ENCODE measurements at places on chromosomes 3 and 15.

GRCh38 chr3:111314181-111314873 lies 227.7 kb upstream of the CD96 start:
- no peak for DNase-seq

GRCh38 chr3:183871541-183871940 lies 13.1 kb downstream of the PARL start:
- DNase-seq, result no peak

GRCh38 chr15:36401586-36401966 lies 177.8 kb upstream of the CDIN1 start:
- DNase-seq, result no peak

GRCh38 chr3:165056510-165056909 lies 21.8 kb downstream of the SI start:
- DNase-seq, result no peak

GRCh38 chr3:31968369-31968926 lies 12.6 kb downstream of the OSBPL10 start:
- DNase-seq, result no peak

- no peak for DNase-seq
These were observed 130.8 kb downstream of the LSAMP start for GRCh38 chr3:116314476-116314875.

- no peak for DNase-seq
These were observed 9.9 kb downstream of the FOXL2 start for GRCh38 chr3:138936741-138937689.

- DNase-seq, result no peak
These were observed 2.5 kb downstream of the MOBP start for GRCh38 chr3:39469945-39470344.

DNA sequence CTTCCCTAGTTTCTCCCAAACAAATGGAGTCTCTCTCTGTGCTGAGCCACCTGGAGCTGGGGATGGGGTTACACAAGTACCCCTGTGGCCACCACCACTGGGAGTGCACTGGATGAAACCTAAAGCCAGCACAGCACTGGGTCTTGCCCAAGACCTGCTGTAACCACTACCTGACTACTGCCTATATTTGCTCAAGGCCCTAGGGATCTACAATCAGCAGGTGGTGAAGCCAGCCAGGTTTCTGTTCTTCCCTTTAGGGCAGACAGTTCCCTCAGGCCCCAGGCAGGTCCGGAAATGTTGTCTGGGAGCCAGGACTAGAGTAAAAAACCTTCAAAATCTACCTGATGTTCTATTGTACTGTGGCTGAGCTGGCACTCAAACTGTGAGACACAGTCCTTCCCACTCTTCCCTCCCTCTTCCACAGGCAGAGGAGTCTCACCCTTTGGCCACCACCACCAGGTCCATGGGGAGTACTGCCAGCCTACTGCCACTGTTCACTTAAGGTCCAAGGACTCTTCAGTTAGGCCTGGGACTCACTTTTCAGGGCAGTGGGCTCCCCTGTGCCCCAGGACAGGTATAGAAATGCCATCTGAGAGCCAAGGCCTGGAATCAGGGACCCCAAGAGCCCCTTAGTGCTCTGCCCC lies 23.8 kb downstream of the C3orf20 start:
- no peak for DNase-seq

GRCh38 chr3:108416111-108416869 lies 94.1 kb downstream of the MYH15 start:
- DNase-seq, result no peak

- DNase-seq, result no peak
These were observed 16.7 kb downstream of the KCNMB3 start for GRCh38 chr3:179234199-179234598.

- no peak for DNase-seq
These were observed 325.1 kb upstream of the THBS1 start for GRCh38 chr15:39255760-39256159.

GRCh38 chr3:13110678-13111116 lies 37.5 kb upstream of the IQSEC1 start:
- no peak for DNase-seq

- no peak for DNase-seq
These were observed 92.4 kb downstream of the TMEM266 start for GRCh38 chr15:76152197-76152596.

DNA sequence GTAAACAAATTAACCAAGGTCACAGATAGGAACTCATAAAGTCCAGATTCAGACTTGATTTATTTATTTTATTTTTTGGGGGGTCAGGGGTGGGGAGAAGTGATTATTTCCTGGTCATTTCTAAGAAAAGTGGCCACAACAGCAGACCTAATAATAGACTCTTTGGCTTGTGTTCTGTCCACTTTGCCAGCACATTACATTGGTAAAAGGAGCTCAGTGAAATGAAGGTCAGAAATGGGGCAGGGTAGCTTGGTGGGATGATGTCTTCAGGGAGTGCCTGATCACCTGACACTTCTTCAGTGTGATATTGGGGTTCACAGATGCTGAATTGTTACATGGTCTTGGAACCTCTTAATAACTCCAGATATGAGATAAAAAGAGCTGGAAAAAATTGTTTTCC lies 10.1 kb downstream of the VPS8 start:
- DNase-seq, result no peak

- DNase-seq, result no peak
These were observed 1.7 kb downstream of the SLC25A20 start for GRCh38 chr3:48896936-48897335.

DNA sequence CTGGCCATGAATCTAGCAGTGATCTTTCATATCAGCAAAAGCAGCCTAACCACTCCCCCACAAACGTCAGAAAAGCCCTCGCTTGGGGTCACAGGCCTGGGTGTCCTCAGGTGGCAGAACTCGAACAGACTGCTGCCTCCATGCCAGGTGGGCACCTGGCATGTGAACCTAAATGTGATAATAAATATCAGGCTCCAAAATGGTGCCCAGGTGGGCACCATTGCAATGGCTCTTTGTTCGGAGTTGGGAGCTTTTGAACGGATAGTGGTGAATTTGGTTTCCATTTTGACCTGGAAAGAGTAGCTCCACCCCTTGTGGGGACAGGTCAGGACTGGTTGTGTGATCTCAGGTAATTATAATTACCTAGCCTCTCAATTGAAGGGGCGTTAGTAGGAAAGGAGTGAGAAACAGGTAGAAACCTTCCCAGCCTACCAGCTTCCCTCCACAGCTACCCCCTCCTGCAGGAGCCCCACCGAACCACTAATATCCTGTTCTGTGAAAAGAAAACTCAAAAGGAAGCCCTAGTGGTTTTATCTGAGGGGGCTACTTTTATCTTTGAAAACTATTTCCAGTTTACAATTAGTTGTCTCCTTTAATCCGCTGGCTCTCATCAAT lies 18.1 kb downstream of the MYO1E start:
- DNase-seq, result no peak

GRCh38 chr3:187012609-187013051 lies 82.3 kb downstream of the ST6GAL1 start:
- peak; percentile 33 for DNase-seq
